ENCODE measurements at places on chromosomes 4 and X.

DNA sequence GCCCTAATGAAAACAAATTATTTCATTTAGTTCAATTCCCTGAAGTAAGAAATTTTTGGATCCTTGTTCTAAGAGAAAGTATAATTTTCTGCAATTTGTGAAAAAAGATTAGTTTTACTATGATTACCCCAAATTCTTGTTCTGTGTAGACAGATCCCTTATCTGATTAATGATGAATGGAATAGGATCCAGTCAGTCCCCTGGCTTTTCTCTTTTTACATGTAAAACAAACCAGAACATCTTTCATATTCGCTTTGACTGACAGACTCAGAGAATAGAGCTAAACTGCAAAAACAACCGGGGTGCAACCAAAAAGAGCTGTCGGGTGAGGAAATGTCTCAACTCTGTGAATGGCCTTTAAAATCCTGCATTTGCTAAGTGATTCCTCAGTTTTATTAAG lies 93.4 kb upstream of the VEGFC start:
- DNase-seq, result no peak

- no peak for DNase-seq
These were observed 237.4 kb downstream of the MAPK10 start for GRCh38 chr4:86122404-86122803.

GRCh38 chrX:5936438-5936837 lies 292.2 kb downstream of the NLGN4X start:
- no peak for DNase-seq

DNA sequence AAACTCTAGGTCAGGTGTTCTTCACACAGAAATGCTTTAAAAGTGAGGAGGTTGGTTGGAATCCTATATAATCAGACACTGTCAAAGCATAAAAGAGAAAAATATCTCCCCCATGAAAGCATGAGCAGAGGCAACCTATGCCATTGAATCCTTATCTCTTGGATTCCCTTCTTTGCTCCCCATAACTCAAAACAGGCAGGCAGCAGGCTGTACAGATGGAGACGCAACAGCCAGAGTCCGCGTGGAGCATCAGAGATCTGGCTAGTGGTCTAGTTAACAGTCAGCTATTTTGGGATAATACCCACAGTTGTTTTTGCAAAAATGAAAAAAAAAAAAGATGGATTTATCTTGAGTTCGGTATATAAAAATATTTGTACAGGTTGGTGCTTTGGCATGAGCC lies 490.0 kb upstream of the TENM3 start:
- no peak for DNase-seq

DNA sequence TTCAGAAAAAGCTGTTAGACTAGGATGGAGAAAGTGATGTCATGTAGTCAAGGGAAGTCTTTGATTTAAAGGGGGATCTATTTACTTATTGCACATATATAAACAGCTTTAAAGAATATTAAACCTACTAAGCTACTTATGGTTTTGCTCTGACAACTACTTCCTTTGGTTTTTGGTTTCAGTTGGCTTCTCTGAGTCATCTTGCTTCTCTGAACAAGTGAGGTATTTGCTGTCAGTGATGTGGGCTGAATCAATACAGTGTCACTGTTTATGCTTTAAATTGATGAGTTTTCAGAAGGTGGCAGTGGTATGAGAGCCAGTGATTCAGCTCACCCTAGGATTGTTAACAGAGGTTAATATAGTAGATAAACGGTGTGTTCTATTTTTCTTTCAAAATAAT lies 75.1 kb downstream of the CEP44 start:
- DNase-seq, result no peak

GRCh38 chr4:145921231-145921630 lies 17.4 kb downstream of the ZNF827 start:
- no peak for DNase-seq

DNA sequence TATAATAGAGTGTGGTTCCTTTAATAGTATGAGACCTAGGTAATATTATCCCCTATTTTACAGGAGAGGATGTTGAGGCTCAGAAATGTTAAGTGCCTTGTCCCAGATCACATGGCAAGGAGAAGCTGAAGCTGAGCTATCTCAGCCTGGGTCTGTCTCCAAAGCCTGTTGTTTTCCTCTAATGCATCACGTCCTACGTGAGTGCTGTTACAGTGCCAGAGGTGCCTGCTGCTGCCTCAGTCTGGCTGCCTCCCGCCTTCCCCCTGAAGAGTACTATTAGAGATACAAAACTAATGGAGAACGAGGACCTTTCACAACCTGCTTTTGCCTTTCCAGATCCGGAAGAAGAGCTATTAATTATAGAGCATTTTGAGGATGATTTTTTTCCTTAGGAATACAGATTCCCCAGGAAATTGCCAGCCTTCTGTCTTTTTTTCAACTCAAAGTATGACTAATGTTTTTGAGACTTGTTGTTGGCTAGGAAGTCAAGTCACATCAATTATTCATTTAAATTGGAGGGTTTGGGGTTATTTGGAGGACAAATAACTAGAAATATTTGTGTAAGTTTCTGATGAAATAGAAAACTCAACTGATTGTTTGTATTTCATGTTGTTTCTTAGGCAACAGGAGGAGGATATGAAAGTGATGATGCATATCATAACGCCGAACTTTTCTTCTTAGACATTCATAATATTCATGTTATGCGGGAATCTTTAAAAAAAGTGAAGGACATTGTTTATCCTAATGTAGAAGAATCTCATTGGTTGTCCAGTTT lies 43.9 kb upstream of the MTMR1 start:
- DNase-seq, result no peak

GRCh38 chr4:10005632-10006031 lies 15.7 kb downstream of the SLC2A9 start:
- DNase-seq, result no peak

DNA sequence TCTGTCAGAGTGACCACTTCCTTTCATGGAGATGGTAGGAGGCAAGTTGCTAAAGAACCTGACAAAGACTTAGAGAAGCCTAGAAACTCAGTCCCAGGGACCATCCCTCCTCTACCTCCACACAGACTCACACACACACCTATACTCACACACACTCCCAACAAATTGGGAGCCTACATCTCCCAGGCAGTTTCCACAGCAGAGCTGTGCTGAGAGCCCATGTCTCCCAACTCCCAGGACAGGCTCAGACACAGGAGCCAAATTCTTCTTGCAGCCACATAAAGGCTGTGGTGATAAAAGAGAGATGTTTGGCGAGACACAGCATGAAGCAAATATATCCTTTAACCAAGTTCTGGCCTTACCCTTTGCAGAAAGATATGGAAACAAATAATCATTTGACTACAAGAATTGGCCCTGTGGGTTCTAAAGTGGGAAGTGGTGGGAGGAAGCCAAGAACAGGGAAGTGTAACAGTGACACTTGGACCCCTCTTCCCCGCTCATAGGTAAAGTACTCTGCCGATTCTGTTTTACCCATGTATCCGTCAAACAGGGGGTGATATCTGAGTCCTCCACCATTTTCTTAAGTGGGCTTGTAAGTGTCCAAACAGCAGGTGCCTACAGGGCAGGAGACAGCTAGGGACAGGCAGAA lies 11.0 kb upstream of the IDS start:
- no peak for DNase-seq

GRCh38 chr4:19583827-19584569 lies 667.7 kb upstream of the SLIT2 start:
- DNase-seq, result no peak

DNA sequence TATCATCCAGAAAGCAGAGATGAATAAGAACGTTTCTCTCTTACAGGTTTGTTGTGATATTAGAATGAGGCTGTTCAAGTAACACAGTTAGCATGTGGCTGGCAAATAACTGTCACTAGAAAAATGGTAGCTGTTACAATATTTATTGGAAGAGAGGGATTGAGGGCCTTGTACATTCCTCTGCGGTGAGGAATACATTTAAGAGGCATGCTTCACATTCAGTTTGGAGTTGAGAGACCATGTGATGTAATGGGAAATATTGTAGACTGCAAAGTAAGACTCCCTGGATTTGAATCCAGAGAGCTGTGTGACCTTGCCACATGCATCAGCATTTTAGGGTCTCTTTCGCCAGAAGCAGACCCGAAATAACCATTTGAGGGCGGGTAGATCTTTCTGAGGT lies 104.8 kb upstream of the KIT start:
- no peak for DNase-seq

DNA sequence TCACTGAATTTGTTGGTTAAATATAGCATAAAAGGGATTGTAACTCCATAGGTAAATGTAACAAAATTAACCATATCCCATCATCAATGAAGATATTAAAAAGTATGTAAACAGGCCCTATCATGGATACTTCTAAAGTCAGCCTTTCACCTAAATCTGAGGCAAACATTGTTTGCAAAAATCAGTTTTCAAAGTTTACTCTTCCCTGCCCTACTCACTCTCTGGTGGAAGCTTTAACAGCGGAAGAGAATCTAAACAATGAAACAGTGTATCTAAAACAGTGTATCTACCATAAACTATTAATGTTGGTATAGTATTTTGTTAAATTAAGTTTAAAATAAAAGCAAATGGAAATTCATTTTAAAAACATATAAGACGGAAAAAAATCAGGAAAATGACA lies 21.1 kb downstream of the SMIM14 start:
- no peak for DNase-seq

DNA sequence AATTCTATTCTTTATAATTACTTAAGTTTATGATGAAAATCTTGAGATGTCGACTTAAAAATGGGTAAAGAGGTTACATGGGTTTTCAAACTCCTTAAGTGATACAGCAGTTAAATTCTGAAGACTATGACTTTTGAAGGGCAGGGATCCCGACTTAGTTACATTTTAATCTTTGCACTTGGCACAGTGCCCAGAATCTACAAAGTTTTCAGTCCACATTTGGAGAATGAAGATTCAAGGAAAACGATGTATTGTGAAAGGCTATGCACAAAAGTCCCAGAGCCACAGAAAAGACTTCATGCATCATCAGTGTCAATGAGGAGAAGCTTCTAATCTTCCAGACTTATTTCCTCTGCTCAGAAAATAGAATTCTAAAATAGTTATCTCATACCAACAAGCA lies 36.3 kb upstream of the GRPR start:
- DNase-seq, result no peak

DNA sequence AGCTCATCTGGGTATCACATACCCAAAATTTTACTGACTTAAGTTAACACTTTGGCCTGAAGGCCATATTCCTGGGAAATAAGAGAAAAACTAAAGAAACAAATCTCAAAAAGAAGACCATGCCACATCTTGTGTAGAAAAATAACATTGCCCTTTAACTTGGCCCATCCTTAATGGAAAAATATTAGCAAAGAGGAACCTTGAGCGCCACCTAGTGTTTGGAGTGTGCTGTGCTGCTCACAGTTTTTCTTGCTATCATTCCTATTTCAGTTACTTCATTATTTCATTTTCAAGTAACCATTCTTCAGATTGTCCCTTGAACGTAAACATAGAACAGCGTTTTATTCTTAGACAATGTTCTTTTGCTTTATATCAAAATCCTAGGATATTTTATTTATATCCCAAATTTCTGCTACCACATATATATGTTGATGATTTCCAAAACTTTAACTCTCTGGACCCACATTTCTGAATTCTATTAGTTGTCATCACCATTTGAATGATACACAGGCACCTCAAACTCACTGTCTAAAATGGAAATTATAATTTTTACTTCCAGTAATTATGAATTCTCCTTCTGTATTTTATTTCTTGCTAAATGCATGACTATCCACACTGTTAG lies 999.0 kb upstream of the ADGRL3 start:
- peak; percentile 18 for DNase-seq

DNA sequence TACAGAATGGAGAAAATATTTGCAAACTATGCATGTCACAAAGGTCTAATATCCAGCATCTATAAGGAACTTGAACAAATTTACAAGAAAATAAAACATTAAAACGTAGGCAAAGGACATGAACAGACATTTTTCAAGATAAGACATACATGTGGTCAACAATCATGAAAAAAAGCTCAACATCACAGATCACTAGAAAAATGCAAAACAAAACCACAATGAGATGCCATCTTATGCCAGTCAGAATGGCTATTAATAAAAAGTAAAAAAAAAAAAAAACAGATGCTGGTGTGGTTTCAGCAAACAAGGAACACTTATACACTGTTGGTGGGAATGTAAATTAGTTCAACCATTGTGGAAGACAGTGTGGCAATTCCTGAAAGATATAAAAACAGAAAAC lies 75.8 kb upstream of the IL13RA2 start:
- DNase-seq, result no peak

GRCh38 chrX:22526339-22526738 lies 253.6 kb downstream of the CBLL2 start:
- DNase-seq, result no peak

DNA sequence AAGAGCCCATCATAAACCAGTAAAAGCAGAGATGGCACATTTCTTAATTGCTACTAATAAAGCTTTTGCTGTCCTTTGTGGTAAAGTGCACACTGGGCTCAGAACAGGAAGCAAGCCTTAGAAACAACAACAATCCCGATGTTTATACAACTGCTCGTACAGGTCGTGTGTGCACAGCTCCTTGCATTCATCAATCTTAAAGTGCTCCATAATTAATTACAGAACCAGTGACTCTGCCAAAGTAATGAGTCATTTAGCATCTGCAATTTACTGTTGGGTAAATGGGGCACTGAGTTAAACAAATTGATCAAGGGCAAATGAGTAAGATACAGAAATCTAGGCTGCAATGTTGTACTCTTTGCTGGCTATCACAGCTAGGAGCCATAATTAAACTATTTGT lies 61.3 kb upstream of the TXK start:
- peak; percentile 90 for DNase-seq

GRCh38 chr4:2302387-2303119 lies 40.6 kb upstream of the MXD4 start:
- no peak for DNase-seq

GRCh38 chr4:98641906-98642668 lies 16.3 kb downstream of the TSPAN5 start:
- no peak for DNase-seq
